Stimulated activated CD4-positive, alpha-beta T cell treated with anti-CD3 and anti-CD28 coated beads, Interleukin-1b, Interleukin-23, amount 100 ng/mL, for 1 hour (primary cell): ENCODE measurements at places on chromosomes 3 and 15.

DNA sequence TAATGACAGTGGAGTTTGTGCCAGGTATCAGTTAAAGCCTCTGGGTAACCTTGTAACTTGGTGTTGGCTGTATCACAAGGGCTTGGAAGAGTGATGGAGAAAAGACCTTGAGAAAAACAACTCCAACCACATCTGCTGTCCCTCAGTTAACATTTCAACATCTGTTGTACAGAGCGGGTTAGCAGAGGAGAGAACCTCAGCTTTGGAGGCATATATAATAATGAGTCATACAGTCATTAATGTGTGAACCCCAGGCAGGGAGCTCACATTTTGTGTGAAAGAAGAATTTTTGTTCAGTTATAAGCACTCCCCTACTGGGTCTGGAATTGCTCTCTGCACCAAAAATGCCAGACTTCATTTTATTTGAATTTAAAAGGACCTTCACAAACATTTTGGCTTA is 439.5 kb downstream of the PDCD6IP start:
- no peak for DNase-seq

DNA sequence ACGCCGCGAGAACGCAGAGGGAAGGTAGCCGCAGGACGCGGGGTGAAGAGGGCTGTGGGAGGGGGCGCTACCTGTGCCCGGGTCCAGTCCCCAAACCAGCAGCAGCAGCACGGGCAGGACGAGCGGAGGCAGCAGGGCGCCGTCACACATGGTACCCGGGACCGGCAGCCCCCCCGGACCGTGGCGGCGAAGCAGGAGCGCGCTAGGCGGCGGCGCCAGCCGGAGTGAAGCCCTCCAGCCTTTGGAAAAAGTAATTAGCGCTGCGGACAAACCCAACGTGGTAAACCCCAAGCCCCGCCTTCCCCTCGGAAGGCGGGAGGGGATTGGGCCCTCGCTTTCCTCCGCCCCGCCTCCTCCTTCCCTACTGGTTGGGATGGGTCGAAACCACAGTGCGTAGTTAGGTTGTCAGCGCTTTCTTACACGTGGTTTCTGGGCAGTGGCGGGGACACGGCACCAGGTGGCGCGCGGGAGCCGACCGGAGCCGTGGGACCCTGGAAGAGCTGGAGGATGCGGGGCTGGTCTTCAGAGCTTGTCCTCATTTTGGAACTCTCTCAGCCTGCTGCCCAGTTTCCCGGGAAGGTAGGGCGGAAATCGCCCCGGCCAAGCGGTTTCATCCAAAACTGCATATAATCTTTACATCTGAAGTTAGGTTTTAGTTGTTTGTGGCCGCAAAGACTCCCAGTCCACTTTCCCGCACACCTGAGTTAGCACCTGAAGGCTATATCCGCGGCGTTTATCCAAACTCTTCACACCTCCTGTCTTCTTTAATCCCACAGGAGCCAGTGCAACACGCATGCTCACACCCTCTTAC is at the start of gene ADAMTS17:
TSS of gene ADAMTS17 (minus strand) at position 226 of the 811 bp plus-strand sequence. CDS start at position 150, 76 bp downstream.
- DNase-seq = peak; percentile 89

- no peak for DNase-seq
Measured at GRCh38 chr3:58607816-58608215, 30.6 kb upstream of the FAM107A start.

DNA sequence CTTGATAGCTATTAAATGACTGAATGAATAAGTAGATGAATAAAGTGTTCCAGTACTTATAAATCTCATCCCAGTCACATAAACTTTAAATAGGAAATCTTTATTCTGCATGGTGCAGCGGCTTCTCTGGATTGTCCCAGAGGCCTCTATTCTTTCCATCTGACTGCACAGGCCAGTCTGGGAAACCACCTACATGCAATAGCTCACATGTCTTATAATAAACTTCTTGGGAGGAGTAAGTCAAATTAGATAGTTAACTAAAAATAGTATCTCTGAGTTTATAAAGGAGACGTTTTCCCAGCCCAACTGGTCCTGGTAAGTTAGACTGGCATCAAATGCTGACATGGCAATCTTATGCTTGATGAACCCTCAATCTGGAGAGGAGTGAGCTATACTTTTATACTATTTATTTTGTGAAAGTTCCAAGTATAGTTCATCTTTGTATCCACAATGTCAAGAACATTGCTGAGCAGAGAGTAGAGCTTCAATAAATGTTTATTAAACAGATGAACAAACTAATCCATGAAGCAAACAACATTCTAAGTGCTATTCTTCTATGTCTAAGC is 417.6 kb downstream of the TIGIT start:
- DNase-seq = no peak

- no peak for DNase-seq
Measured at GRCh38 chr3:184884359-184885017, 72.5 kb downstream of the VPS8 start.
